Islet precursor cell (in vitro differentiated cells): ENCODE measurements at places on chromosomes 7 and 10.

GRCh38 chr7:90763108-90763507 lies 167.0 kb downstream of the CDK14 start:
- DNase-seq = no peak

DNA sequence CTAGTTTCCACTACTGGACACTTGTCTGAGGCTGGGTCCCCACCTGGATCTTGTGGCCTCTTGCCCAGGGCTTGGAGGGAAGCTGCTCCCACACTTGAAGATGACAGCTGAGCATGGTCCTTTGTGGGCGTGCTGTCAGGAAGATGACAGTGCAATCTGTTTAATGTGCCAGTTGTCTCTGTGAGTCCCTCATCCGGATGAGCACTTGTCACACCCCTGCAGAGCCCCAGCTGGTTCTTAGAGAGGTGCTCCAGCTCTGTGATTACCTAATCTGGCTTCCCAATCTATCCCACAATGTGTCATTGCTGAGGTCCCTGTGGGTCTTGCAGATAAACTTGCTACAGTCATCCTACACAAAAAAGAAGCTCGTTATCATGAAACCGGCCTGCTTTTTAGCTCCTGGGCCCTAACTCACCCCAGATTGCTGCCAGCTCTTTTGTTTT lies 34.8 kb upstream of the CCSER2 start:
- no peak for DNase-seq

- no peak for DNase-seq
These were observed 137.8 kb upstream of the TNS3 start for GRCh38 chr7:47719675-47720074.

- no peak for DNase-seq
These were observed 136.4 kb upstream of the ODAD2 start for GRCh38 chr10:28135258-28135657.

GRCh38 chr7:155813546-155814315 lies 1.5 kb upstream of the SHH start:
- no peak for DNase-seq

DNA sequence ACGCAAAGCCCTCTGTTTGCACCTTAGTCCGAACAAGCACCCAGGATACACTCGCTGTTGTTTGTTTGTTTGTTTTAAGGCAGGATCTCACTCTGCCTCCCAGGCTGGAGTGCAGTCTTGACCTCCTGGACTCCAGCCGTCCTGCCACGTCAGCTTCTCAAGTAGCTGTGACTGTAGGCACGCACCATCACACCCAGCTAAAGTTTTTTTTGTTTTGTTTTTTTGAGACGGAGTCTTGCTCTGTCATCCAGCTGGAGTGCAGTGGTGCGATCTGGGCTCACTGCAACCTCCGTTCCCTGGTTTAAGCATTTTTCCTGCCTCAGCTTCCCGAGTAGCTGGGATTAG lies 76.8 kb downstream of the CTBP2 start:
- no peak for DNase-seq

DNA sequence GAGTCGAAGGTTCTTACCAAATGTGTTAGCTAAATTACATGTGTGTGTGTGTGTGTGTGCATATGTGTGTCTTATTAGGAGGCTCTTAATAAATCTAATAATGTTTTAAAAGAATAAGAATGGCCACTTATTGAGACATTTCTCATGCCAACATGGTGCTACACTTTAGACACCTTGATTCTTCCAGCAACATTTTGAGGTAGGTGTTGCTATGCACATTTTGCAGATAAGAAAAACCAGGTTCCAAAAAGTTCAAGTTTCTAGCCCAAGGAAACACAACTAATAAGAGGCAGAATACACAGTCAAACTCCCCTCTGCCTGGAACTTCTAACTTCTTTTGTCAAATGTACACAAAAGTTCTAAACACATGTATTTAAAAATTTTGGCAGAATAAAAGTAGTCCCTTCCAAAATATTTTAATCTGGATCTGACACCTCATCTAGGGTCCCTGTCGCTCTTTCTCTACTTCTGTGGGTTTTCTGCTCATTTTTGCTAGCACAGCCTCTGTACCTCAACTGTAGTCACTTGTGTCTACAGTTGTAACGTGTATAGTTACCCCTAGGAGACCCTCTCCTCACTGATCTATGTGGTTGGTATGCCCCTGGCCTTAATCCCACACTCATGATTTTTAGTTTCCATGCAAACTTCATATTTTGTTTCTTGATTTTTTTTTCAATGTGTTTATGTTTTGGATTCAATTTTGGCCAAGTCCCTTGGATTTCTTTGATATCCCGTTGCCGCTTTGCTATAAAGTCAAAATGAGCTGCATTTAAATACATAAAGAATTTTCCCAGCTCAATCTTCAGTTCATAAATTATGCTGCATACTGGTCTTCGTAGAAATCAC lies 4.3 kb downstream of the ANKRD1 start:
- no peak for DNase-seq

GRCh38 chr10:3935141-3935540 lies 150.1 kb upstream of the KLF6 start:
- no peak for DNase-seq

DNA sequence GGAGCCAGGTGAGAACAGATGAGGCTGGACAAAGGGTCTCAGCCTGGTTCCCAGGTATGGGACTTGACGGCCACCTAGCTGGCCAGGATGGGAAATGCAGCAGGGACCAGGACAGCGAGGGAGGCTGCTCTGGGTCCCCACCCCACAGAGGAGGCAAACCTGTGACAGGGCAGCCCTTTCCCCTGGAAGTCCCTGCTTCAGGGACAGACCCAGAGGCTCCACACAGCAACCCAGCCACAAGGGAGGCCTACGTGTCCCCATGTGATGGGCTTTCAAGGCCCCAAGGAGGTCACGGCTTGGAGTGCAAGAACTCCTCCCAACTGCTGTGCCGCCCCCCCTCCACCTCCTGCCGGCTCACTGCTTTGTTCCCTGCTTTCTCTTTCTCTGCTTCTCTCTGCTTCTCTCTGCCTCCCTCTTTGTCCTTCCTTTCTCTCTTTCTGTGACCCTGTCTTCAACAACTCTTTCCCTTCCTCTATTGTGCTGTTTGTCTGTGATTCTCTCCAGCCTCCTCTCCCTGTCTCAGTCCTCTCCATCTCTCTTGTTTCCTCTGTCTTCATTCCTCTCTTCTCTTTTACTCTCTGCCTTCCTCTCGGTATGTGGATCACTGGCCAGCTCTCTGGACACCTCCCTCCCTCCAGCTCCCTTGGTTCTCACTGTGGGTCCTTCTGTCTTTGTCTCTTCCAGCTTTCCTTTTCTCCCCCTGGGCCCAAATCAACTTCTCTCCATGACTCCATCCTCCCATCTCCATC lies 9.6 kb upstream of the EIF5AL1 start:
- peak; percentile 90 for DNase-seq
